ENCODE measurements at places on chromosomes 12 and 14.

DNA sequence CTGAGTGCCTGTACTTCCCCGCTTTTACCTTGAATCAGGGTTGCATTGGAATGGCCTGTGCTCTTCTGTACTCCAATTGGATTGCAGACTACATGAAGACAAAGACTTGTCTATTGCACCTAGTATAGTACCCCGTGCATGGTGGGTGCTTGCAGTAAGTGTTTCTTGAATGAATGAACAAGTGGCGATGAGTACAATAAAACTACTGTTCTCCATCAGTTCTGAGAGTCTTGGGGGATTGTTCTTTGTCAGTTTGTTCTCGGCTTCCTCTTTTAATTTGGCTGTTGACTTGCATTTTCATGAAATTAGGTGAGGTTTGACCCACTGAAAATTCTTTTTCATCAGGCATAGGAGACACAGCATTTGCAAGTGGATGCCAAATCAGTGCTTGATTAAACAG lies 34.1 kb downstream of the ERH start:
- no peaks in the 10 kb centered on the region for H3K36me3 ChIP-seq
- no peak overlapping the region for H3K4me3 ChIP-seq
- H3K27me3 ChIP-seq, result peaks cover 17% of the 10 kb centered on the region
- no peak overlapping the region for H3K27ac ChIP-seq
- no peak for DNase-seq

- H3K4me1 ChIP-seq, result peaks cover 24% of the 10 kb centered on the region
- no peak overlapping the region for H3K27ac ChIP-seq
- no peak overlapping the region for H3K4me3 ChIP-seq
- H3K27me3 ChIP-seq, result peaks cover 11% of the 10 kb centered on the region
Observed at GRCh38 chr12:115341442-115341841, 657.5 kb upstream of the TBX3 start.

GRCh38 chr12:3316776-3317480 lies 174.1 kb upstream of the PRMT8 start:
- DNase-seq, result no peak
- no peaks in the 10 kb centered on the region for H3K36me3 ChIP-seq
- H3K27me3 ChIP-seq, result peaks cover 28% of the 10 kb centered on the region
- peaks cover 44% of the 10 kb centered on the region for H3K4me1 ChIP-seq

DNA sequence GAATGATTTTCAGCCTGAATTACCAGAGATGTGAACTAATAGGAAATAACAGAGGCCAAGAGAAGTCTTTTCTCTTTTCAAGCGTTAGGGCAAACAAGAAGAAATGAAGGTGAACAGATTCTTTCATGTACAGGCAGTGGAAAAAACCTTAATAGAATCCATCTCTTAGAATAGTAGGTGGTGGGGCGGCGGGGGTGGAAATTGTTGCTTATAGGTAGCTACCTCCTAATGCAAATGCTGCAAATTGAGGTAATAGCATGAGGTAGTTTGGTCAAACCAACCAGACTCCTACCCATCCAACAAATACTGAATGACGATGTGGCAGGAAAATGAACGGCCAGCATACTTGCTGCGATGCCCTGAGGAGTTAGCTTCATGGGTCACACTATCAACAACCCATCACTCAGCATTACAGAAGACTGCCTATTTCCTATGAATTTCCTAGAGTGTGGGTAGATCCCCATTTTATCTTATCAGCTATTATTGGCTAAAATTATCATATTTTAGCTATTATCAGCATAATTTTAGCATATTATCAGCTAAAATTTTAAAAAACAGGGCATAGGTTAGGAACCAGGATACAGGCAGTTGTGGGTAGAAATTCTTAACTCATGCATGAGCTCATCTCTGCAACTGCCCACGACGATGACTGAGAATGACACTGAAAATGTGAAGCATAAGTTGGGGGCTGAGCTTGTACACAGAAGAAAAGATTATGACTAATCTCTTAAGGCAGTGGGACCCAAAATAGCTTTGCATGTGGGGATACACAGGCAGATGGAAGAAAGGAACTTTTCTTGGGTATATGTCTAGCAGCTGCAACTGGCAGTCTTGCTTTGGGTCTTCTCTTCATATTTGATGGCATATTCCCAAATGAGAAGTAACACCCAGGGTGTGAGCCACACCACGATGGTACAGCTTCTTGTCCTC lies 68.7 kb downstream of the NIN start:
- no peak overlapping the region for H3K4me3 ChIP-seq
- no peak overlapping the region for H3K27ac ChIP-seq
- no peaks in the 10 kb centered on the region for H3K27me3 ChIP-seq
- no peaks in the 10 kb centered on the region for H3K4me1 ChIP-seq

GRCh38 chr12:21615431-21615830 lies 10.8 kb upstream of the GYS2 start:
- no peak overlapping the region for H3K4me3 ChIP-seq
- no peaks in the 10 kb centered on the region for H3K36me3 ChIP-seq
- H3K27ac ChIP-seq, result peak overlapping the region; percentile 1
- H3K27me3 ChIP-seq, result no peaks in the 10 kb centered on the region
- no peak for DNase-seq

DNA sequence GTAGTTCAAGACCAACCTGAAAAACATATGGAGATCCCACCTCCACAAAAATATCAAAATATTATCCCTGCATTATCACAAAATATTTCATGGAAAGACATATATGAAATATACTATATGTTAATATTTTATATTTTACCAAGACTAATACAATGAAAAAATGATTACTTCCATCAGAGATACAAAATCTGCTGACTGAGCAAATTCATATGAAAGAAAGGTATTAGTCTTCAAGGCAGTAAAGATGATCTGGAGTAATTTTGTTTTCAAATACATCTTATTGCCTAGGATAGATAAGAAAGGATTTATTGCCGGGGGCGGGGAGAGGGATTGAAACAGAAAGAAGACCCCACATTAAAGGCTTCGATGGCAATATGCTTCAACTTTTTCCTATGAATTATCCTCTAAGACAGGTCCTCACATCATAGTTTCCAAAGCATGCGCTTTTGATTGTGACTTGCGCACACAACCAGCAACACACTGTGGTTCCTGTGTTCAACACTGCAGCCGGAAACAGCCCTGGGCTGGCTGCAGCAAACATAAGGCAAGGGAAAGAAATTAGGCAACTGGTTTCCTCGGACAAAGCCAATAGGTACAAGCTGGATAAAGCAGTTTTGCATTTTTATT lies 83.2 kb downstream of the SPPL3 start:
- no peak overlapping the region for H3K27ac ChIP-seq
- peaks cover 4% of the 10 kb centered on the region for H3K36me3 ChIP-seq
- H3K4me1 ChIP-seq, result peaks cover 51% of the 10 kb centered on the region
- no peak for DNase-seq
- H3K27me3 ChIP-seq, result no peaks in the 10 kb centered on the region
- no peak overlapping the region for H3K4me3 ChIP-seq

DNA sequence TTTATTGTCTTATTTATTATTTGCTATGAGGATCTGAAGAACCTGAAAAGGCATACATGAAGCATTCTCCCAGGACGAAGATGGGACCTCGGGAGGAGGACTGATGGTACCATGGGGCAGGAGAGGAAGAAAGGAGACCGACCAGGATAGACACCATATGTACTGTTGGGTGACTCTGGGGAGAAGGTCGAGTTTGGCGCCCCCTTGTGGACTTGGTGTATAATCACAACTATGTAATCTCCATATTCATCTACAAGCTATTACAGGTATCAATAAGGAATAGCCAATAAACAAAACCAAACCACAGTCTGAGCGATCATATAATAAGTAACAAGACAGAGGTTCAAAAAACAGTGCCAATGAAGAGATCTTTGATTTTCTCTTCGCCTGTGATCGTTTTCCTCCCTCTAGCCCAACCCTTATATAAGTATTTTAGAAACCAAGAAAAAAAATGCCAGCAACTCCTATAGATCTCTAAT lies 139.1 kb downstream of the SPTSSA start:
- no peaks in the 10 kb centered on the region for H3K36me3 ChIP-seq
- H3K27me3 ChIP-seq, result peaks cover 15% of the 10 kb centered on the region
- H3K27ac ChIP-seq, result no peak overlapping the region
- peak; percentile 79 for DNase-seq
- peaks cover 13% of the 10 kb centered on the region for H3K4me1 ChIP-seq

- no peaks in the 10 kb centered on the region for H3K36me3 ChIP-seq
- no peak for DNase-seq
- H3K4me1 ChIP-seq, result no peaks in the 10 kb centered on the region
- H3K27ac ChIP-seq, result no peak overlapping the region
- no peak overlapping the region for H3K4me3 ChIP-seq
Observed at GRCh38 chr14:42277840-42278239, 671.2 kb downstream of the LRFN5 start.

All from nephron progenitor cell (in vitro differentiated cells).